ENCODE measurements at places on chromosomes 11 and 22.

- DNase-seq, result no peak
These were observed 104.8 kb downstream of the ARHGAP42 start for GRCh38 chr11:100791860-100792259.

DNA sequence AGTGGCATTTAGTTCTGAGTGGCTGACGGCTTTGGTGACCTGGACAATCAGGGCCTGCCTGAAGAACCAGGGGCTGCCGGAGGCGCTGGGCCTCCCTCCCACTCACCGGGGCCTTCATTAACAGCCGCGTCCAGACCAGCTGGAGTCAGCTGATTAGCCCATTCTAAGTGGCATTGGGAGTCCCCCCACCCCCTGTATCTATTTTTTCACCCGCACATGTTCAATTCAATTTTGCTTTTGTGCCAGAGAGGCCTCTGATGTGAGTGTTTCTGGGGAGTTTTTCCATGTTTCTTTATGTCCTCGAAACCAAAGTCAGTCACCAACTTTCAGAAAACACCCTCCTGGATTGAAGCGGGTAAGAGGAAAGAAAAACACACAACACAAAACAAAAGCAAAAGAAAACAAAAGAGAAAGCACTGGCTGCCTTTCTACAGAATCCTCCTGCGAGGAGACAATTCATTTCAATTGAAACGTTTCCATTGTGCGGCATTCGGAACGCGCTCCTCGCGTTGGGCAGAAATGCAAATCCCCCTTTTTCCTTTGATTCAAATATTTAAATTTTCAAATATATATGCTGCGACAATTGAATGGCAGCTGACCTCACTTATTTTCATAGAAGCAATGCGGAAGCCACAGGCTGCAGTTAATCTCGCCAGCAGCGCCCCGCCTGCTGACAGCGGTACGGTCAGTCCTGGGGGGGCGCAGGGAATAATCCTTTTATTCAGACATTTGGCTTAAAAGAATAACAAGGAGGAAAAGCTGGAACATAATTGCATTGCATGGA, 17.7 kb downstream of the CDKN1C start:
- DNase-seq, result no peak

DNA sequence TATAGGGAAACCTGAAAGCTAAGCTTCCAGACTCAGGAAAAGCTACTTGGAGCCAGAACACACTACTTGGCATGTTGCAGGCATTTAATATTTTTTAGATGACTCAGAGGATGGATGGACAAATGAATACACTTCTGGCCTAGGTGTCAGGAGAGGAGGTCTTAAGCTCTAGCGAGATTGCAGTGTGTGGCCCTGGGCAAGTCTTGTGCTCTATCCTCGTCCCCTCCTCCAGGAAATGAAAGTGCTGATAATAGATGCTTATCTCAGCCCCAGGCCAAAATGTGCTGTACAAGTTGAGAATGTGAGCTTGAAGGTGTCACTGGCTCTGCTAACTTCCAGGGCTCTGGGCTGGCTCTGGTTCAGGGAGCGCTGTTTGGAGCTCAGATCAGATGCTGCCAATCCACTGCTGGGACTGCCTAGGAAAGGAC, 136.3 kb downstream of the PKNOX2 start:
- DNase-seq, result no peak

DNA sequence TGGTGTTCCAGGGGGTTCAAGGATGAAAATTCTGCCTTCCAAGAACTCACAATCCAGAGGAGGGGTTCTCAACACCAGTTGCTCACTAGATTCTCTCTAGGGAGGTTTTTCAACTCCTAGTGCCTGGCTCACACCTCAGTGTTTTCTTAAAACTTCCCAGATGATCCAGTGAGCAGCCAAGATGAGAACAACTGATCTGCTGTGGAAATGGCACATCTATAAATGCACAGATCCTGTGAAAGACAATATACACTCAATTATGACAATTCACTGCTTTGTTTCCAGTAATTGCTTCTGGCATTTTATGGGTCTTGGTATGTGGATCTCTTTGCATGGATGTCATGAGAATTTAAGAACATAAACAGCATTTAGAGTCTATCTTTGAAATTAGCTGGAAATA, 45.2 kb upstream of the PRSS23 start:
- peak; percentile 60 for DNase-seq

GRCh38 chr22:46381142-46381541, 45.6 kb downstream of the TRMU start:
- DNase-seq, result no peak

DNA sequence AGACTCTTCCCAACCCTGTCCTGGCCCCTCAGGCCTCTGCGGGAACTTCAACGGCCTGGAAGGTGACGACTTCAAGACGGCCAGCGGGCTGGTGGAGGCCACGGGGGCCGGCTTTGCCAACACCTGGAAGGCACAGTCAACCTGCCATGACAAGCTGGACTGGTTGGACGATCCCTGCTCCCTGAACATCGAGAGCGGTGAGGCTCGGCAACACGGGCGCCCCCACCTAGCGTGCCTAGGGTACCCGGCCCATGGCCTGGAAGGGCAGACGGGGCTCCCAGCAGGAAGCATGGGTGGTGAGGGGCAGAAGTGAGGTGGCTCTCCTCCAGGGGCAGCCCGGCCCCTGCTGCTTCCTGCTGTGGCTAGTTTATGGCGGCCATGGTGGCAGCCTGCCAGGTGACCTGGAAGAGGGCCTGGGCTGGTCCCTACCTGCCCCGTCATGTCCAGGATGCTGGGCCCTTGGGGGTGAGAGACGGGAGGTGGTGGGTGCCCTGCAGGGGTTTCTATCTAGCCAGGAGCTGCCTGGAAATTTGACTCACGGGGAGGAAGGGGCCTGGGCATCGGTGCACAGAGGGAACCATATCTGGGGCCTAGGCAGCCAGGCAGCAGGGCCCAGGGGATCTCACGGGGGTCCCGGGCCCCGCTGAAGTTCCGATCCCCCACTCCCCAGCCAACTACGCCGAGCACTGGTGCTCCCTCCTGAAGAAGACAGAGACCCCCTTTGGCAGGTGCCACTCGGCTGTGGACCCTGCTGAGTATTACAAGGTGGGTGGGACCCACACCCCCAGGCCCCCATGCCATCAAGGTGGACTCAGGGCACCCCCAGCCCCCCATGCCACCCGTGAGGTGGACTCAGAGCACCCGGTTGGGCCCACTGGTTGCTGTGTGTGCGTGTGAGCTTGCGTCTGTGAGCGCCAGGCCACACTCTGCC, 9.2 kb downstream of the MUC2 start:
- DNase-seq, result no peak

DNA sequence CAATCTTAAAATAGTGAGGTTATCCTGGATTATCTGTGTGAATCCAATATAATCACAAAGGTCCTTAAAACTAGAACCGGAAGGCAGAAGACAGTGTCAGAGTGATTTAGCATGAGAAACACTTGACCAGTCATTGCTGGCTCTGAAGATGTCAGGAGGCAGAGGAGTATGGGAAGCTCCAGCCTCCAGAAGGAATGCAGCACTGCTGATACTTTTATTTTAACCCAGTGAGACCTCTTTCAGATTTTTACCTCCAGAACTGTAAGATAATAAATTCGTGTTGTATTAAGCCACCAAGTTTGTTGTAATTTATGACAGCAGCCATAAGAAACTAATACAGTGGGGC, 134.4 kb upstream of the ZC3H12C start:
- DNase-seq, result no peak

DNA sequence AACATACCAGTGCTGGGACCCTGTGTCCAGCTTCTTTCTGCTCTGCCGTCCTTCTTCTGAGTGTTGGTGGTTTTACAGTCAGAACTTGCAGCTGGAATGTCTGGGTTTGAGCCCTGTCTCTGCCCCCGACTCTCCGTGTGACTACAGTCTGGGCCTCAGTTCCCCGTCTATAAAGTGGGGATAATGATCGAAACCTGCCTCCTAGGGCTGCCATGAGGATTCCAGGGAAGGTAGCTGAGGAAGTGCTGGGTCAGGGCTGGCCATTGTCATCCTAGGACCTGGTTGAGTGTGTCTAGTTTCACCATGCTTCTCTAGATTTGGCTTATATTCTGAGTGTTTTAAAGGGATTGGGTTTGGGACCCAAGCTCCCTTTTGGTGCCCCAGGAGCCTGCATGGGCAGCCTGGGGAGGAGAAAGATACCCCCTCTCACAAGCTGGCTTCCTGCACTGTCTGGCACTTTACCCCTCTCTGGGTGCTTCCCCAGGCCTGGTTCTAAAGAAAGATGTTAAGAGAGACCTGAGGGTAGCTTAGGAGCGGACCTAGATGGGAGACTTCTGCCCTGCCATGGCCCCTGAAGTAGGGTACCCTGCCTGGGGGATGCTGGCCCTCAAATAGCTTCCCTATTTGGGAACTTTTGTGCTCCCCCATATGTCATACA, 49.9 kb downstream of the TSPAN18 start:
- DNase-seq, result no peak

DNA sequence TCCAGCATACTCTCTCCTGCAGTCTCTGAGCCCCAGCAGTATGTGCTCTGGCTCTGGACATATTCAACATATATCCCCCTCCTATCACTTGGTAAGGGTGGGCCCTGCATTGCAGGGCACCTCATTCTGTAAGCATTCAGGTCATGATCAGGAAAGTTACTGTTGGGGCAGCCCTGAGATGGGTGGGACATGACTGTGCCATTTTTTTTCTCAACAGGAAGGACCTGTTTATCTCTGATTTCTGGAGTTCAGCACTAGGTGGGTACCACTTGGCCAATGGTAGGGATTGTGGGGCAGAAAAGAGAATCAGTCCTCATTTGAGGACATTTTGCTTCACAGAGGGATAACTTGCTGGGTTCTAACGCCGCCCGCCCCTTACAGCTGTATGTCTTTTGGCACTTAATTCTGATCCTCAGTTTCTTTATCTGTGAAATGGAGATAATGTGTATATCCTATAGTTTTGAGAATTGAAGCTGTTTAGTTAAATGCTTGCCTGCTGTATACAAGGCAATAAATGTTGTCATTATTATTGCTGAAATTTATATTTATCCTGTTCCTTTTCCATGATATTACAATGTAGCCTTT, 2.2 kb downstream of the SRRD start:
- DNase-seq, result no peak

DNA sequence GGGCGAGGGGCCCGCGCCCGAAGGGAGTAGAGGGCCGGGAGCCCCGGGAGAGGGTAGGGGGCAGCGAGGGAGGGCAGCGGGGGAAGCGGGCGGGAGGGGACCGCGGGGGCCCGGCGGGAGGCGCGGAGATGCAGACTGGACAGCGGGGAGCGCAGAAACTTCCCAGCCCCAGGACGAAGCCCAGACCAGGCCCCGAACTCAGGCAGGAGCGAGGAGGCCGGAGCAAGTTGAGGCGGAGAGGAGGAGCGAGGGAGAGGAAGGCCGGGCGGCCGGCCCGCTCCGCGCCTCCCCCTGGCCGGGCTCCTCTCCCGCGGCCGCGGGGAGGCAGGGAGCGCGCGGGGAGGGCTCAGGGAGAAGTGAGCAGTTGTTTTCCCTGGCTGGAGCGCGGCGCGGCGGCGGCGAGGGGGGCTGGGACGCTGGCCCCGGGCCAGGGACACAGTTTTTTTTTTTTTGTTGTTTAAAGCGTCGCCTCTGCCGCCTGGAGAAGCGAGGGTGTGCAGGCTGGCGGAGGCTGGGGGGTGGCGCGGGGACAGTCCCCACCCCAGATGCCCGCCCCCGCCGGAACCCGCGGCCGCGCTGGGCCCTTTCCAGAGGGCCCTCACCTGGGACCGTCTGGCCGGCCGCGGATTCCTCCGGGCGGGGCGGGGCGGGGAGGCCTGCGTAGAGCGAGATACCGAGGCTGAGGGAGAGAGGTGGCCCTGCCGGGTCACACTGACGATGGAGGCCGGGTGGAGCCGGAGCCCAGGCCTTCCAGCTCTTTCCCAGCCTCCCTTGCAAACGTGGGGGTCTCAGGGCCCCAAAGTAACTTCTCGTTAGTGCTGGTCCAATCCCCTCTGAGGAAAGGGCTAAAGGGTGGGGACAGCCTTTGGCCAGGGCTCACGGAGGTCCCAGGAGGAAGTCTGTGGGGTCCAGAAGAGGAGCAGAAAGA, at the start of gene LTBP3:
LTBP3 (minus strand) TSS at position 358 of the 928 bp plus-strand sequence. CDS start 400 bp downstream, outside the sequence.
- no peak for DNase-seq

DNA sequence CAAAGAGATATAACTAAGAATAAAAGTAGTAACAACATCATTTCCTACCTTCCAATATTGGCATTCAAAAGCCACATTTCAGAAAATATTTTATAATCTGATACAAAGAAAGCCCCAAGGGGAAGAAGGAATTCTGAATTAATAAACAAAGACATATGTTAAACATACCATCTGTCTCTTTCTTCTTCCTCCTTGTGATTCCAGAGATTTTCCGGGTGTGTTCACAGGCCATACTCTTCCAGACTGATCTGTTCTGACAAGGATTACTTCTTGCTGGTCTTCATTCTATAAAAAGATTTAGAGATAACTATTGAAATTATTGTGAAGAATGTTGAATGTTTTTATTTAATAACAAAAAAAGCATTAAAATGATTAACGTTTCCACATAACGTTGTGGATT, 65.0 kb downstream of the CWF19L2 start:
- no peak for DNase-seq

GRCh38 chr22:47163856-47164513, 401.5 kb downstream of the TBC1D22A start:
- no peak for DNase-seq

DNA sequence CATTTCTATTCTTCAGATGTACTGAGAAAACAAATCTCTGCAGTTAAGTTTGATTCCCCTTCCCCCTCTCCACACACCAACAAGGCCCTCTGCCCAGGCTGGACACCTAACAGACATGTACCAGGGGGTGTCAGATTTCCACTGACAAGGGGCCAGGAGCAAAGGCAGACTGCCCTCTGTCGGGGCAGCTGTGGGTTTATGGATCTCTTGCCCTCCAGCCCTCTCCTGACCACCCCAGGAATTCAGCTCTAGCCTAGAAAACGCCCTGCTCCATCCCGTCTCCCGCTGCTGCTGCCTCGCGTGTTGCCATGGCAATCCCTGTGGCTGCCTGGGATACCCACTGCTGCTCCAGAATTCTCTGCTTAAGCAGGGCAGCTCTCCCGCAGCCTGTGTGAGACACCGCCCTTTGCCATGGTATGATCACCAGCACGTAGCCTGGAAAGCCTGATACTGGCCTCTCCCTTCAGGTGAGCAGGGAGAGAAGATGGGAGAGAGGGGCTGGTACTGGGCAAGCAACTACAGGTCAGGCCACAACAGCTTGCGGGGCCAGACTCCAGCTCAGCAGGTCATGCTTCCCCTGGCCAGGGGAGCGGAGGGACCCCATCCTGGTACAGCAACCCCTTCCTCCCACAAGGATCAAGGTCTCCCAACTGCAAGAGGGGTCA, 41.6 kb downstream of the BUD13 start:
- DNase-seq, result no peak

DNA sequence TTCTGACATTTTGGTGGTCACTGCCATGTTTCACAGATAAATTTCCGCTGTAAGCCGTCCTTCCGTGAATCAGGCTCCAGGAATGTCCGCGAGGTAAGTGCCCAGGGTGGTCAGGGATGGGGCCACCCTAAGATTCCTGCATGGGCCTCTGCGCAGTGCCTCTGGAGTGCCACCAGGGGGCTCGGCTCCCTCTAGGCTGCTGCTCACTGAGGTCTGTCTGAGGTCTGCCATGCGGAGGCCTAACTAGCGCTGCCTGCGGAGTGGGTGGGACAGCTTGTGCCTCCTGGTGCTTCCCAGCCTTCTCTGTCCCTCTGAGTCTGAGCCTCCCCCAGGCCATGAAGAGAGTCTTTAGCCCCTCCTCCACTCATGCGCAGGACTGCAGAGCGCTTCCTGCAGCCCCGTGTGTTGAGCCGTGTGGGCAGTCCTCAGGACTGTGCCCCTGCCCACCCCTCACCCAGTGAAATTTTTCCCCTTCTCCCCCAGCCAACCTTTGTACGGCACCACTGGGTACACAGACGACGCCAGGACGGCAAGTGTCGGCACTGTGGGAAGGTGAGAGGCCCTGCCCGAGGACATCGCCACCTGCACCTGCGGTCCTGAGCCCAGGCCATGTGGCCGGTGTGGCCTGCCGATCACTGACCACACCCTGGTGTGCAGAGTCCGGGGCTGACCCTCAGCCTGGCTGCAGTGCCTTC, 11.9 kb upstream of the MDK start:
- no peak for DNase-seq

Measured in esophagus muscularis mucosa (tissue), 4 donors.